ENCODE measurements at places on chromosomes 4 and X.

- no peak for DNase-seq
Observed at GRCh38 chr4:128552586-128552907, 257.0 kb upstream of the JADE1 start.

- no peak for DNase-seq
Observed at GRCh38 chrX:100647095-100647494, 3.1 kb downstream of the SRPX2 start.

DNA sequence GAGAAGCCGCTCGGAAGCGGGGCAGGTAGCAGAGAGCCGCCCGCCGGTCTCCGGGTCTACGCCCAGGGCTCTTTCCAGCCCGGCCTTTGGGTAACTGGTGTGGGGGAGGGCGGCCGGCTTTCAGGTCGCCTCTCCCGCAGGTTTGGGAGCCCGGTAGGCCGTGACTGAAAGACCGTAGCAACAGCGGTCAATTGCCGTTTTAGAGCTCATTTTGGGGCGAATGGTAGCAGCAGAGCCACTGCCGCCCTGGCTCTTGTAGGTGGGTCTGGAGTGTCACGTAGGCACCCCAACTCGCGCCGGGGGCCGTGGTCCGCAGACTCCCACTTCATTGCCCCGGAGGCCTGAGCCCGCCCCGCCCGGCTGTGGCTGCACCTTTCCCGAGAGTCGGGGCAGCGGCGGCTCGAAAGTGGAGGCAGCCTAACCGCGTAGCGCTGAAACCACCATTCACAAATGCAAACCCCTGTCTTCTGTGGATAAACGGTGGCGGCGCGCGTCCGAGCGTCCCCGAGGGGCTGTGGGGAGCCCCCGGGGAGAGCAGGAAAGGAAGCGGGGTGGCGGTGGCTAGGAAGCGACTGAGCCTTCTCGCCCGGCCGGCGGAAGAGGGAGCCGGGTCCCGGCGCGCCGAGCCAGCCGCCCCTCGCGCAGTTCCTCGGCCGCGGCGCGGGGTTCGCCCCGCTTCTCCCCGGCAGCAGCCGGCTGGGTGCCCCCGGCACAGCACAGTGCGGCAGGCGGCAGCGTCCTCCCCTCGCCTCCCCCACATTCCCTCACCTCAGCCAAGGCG, 2185.1 kb upstream of the TENM3 start:
- DNase-seq: peak; percentile 66

DNA sequence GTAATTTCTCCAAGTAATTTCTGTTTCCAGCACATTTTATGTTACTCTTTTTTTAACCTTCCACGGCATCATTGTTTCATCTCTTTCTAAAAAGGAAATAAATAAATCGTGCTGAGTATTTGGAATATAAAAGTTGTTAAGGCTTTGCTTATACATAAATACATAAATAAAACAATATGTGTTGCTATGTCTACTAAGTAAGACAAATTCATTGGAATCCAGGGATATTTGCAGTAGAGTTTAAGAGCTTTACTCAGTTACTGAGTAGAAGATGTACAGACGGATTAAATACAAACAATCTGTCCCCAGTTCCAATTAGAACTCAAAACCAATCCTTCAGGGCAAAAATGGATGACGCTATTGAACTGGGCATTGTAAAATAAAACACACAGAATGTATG, 1.4 kb downstream of the ARHGAP24 start:
- DNase-seq: no peak

GRCh38 chr4:22688236-22688635, 4.5 kb upstream of the GBA3 start:
- no peak for DNase-seq

DNA sequence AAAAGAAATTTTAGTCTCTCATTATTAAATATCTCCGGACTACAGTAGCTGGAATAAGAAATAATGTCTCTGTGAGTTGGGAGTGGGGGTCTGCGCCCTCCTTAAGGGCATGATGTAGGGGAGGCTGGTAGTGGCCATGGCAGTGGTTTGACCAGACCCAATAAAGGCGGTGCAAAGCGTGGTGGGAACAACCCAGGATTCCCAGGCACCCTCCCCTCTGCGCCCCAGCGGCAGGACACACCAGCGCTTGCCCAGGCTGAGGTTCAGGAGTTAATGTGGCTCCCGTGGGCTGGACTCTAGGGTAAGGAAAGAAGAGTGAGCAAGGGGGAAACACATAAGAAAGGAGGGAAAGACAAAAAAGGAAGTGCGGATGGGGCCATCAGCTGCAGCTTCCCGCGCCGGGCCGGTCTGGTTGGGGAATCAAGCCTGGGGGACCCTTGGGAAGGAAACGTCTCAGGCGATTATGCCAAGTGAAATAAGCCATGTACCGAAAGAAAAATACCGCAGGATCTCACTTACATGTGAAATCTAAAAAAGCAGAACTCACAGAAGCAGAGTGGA, 157.5 kb upstream of the SMIM31 start:
- no peak for DNase-seq

DNA sequence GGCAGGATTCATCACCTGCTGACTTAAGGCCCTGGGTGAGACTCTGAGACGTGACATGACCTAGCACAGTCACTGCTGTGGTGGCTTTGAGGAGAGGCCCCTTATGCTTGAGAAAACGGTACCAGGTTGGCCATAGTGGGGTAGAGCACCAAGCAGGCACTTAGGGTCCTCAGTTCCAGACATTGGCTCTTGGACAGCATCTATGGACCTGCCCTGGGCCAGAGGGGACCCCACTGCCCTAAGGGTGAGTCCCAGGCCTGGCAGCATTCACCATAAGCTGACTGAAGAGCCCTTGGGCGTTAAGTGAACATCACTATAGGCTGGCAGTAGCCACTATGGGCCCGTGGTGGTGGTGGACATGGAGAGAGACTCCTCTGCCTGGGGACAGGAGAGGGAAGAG, 78.7 kb downstream of the FNIP2 start:
- no peak for DNase-seq

- DNase-seq: peak; percentile 73
Observed at GRCh38 chrX:9342561-9343051, 122.3 kb upstream of the TBL1X start.

GRCh38 chr4:3243136-3243780, 5.7 kb upstream of the MSANTD1 start:
- no peak for DNase-seq

DNA sequence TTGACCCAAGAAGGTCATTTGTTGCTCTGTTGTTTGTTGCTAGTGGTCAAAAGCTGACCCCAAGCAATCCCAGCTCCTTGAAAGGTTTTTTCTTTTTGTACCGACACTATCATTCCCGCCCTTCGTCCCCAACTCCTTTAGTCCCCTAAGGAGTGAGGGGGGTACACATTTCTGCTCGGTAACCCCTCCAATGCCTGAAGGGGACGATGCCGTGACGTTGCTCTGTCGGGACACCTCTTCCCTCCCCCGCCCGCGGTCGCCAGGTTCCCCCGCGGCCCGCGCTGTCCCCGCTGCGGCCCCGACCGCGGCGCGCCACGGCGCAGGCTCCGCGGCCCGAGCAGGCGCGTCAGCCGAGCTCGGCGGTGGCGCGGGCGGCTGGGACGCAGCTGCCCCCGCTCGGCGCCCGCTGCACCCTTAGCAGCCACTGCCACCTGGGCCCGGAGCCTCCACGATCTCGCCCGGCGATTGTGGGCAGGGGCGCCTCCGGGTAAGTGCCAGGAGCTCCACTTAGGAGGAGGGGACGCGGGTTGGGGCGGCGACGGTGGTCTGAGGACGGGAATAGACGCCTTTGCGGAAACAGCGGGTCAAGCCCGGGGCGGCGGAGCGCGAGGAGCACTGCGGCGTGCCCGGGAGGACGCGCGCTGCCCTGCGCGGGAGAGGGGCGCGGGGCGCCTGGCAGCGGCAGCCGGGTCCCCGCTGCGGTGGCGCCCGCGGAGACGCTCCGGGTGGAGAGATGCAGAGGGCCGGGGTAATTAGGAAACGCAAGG, at the start of gene GLRB:
GLRB (plus strand) TSS at position 340 of the 767 bp plus-strand sequence. CDS start 1,875 bp downstream, outside the sequence.
- peak; percentile 32 for DNase-seq

GRCh38 chr4:56513517-56513916, 7.9 kb downstream of the ARL9 start:
- DNase-seq: no peak

GRCh38 chr4:123848606-123849005, 452.0 kb downstream of the SPRY1 start:
- no peak for DNase-seq

GRCh38 chr4:133320576-133321170, 171.6 kb downstream of the PCDH10 start:
- no peak for DNase-seq

DNA sequence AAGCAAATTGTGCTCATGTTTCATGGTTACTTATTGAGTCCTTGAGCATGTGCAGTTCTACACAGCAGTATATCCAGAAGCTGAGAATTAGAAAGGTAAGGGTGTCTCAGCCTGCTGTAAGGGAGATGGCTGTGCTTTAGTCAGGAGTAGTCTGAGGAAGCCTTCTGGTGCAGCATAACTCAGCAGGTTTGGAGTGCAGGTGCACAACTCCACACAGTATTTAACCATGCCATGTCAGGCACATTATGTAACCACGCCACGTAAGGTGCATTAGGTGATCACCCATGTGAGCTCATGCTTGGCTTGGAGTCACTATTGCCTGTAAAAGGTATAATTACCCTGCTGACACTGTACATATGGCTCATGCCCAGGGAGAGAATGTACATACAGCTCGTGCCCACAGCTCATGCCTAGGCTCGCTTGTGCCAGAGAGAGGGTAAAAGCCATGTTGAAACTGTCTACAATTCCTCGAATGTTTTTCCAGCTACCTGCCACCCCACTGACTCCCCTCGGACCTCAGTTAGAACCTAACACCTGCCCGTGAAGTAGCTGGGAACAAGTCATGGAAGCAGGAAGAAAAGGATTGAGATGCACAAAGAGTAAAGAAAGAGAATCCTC, 37.8 kb downstream of the UCHL1 start:
- no peak for DNase-seq

GRCh38 chr4:41476310-41476885, 61.6 kb upstream of the LIMCH1 start:
- no peak for DNase-seq

- no peak for DNase-seq
Observed at GRCh38 chr4:27360790-27361267, 500.2 kb downstream of the STIM2 start.

- no peak for DNase-seq
Observed at GRCh38 chr4:53067125-53067802, 205.1 kb downstream of the RASL11B start.

GRCh38 chrX:142733327-142733726, 292.4 kb upstream of the SPANXN4 start:
- DNase-seq: no peak

DNA sequence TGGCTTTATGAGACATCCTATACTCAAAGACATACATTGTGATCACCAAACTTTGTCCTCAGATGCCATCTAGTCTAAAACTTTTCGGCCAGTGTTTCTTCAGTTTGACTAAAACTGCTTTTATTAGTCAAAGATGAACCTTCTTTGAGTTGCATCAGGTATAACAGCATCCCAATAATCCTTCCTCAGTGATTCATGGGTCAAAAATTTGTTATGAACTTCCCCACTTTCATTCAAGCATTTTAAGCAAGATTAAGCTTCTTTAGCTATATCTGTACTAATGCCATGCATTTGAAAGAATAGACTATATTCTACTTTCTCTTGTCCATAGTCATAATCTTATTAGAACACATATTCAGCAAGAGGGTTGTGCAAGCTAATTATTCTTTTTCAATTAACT, 1070.4 kb upstream of the ADGRL3 start:
- DNase-seq: no peak

GRCh38 chr4:2694691-2695090, 61.4 kb downstream of the TNIP2 start:
- DNase-seq: no peak

- no peak for DNase-seq
Observed at GRCh38 chr4:120198411-120198810, 131.8 kb upstream of the MAD2L1 start.

DNA sequence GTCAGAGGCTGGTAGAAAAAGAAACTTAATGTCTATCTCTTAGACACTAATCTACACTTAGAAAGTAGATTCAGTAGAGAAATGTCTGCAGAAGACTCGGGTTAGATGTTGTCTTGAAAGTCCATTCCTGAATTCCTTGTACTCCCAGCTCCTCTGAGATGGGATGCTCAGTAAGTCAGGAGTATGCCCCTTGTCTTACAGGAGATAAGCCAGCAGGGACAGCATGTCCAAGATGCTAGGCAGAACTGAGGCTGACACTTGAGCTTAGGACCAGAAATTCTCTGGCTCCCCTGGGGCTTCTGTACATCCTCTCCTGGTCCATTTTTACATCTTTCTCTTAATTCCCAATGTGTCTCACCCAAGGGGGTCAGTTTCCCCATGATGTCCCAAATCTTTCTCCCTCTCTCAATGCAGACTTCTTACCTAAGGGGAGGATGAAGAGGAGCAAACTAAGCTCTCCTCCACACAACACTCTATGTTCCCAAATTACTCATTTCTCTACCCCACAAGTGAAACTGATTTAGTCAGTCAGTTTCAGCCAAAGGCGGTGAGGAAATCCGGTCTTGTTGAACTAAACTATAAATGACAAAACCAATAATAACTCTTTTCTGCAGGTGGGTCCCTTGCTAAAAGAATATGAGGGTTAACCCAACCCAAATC, 558.2 kb upstream of the DIPK2B start:
- DNase-seq: no peak

DNA sequence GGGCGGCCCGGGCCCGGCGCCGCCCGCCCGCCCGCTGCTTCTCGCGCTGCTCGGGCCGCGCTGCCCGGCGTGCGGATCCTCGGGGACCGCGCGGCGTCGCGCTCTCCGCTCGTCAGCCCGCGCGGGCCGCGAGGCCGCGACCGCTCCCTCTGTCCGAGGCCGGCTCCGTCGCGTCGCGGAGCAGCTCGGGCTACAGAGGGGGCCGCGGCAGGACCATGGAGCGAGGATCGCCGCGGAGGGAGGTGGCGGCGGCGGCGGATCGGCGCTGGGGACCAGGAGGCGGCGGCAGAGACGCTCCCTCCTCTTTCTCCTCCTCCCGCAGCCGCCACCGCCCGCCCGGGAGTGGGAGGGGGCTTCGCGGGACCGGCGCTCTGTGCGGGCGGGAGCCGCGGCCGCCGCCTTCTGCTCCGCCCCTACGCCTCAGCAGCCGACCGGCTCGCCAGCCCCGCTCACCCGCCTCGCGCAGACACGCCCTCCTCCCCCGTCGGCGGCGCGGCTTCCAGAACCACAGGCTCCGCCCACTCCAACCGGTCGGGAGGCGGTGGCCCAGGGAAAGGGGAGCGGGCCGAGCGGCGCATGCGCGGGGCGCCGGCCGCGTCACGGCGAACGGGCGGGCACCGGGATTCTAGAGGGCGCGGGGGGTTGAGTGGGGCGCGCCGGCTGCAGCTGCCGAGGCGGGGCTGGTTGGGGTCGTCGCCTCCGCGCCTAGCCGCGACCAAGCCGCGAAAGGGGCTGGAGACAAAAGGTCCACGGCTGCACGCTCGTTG, at the start of gene CASK:
CASK (minus strand) TSS at position 344 of the 767 bp plus-strand sequence. CDS start 566 bp downstream, outside the sequence.
- peak; percentile 89 for DNase-seq

- no peak for DNase-seq
Observed at GRCh38 chr4:54439831-54440243, 210.7 kb downstream of the PDGFRA start.

- DNase-seq: no peak
Observed at GRCh38 chr4:71866212-71866885, 82.5 kb upstream of the GC start.
